Kidney tubule cell (primary cell): ENCODE measurements at places on chromosomes 13 and 19.
A peak's percentile ranks its signal among the peaks of the same experiment; 100 is the strongest.

GRCh38 chr19:29318581-29318980 lies 105.6 kb upstream of the UQCRFS1 start:
- DNase-seq: no peak

DNA sequence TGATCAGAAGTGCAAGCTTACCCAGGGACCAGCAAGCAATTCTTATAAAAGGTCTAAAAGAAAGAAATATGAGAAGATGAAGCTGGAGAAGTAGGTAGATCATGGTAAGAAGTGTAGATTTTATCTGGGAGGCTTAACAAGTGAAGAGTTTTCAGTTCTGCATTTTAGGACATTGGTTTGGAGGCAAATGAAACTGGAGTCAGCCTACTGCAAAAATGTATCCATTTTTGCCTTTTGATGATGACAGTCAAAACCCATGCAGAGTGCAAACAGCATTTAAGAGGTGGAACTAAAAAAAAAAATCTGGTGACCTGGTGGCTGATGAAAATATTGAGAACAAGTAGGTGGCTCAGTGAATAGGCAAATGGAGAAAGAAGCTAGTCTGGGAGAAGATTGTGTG lies 216.9 kb downstream of the DNAJC15 start:
- no peak for DNase-seq

GRCh38 chr19:5452594-5453565 lies 2.3 kb upstream of the ZNRF4 start:
- DNase-seq: no peak

DNA sequence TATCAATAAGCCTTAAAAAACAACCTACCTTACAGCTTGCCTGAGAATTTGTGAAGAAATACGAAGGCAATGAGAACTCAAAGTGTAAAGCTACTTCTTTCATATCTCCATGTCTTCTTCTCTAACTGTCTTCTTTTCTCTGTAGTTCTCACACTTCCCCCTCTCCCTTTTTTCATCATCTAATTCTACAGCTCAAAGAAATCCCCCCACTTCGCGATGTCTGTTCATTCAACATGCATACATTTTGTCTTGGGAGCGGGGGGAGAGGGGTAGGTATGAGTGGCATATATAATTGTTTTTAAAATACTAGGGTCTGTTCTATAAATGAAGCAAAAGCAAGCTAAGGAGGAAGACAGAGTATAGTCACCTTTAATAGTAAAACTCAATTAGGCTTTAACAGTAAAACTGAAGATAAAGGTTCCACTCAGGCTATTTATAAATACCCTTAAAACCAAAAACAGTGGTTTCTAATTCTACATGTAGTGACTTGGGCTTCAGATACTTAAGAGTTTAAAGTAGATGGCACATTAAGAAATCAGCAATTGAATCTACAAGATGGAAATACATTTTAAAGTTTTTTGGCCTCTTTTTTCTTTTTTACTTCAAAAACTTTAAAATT lies 106.9 kb downstream of the KLF12 start:
- no peak for DNase-seq

GRCh38 chr13:42275506-42275905 lies 3.6 kb downstream of the AKAP11 start:
- DNase-seq: peak; percentile 13

- peak; percentile 52 for DNase-seq
Measured at GRCh38 chr19:54462655-54463530, 685 bp downstream of the LENG9 start.

DNA sequence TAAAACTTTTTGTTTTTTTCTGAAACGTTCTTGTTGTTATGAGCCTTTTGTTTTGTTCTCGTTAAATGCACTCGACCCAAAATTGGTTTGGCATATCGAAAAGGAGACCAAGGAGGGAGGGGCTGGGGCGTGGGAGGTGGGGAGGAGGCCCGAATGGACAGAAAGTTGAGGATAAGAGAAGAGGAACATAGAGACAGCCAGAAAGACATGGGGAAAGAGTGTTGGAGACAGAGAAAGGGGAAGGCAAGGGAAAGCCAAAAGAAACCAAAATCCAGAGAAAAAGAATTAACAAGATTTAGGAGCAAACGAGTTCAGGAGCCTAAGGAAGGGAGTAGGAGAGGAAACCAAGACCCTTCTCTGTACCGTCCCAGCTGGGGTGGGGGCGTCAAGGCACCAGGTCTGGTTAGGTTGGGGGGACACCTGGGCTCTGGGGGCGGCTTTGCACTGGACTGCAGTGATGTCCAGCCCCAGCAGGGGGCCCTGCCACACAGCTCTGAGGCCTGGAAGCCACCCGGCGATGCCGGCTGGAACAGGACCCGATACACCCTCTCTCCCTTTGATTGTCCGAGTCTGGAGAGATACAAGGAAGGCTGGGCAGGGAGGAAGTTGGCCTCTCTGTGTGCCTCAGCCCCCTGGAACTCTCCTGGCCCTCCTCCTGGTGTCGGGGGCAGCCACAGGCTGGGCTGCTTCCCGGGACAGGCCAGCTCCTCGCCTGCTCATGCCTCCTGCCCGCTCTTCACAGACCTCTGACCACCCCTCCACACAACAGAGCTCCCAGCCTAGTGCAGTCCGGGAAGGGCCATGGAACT lies 11.6 kb upstream of the ASF1B start:
- peak; percentile 59 for DNase-seq

- DNase-seq: peak; percentile 57
Measured at GRCh38 chr13:87999788-88000187, 328.6 kb downstream of the SLITRK5 start.

GRCh38 chr19:35890113-35890650 lies 10.2 kb downstream of the NFKBID start:
- no peak for DNase-seq

- peak; percentile 66 for DNase-seq
Measured at GRCh38 chr19:43570174-43570791, 5.0 kb downstream of the XRCC1 start.

DNA sequence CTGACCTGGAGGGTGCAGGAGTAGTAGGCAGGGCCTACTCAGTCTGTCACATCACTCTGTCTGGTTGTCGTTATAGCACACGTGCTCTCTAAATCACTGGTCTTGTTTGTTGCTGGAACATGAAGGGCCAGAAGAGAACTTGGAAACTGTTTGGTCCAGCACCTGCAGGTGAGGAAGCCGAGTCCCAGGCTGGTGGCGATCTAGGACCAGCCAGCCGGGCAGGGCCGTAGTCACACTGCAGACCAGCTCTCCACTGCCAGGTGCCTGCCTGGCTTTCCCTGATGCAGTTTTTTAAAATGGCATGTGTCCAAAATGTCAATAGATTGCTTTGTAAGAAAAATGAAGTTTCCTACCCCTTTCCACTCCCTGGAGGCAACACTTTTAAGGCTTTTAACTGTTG lies 53.7 kb downstream of the GGACT start:
- DNase-seq: no peak

DNA sequence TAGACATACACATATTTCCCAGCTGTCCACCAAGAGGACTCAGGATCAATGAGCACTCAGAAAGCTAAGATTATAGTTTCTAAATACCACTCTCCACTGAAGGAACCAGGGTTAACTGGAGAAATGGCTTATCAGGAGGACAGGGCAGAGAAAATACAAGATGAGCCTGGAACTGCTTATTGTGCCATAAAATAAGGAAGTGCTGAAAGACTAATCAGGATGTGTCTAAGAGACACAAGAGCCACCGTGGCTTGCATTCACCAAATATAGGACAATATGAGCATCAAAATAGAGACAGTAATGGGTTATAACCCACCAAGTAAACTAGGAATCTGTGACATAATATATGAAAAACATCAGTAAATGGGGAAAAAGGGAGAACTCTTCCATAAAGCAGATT lies 32.8 kb downstream of the KLF12 start:
- no peak for DNase-seq

GRCh38 chr19:6828698-6829633 lies 56.5 kb downstream of the VAV1 start:
- peak; percentile 72 for DNase-seq

DNA sequence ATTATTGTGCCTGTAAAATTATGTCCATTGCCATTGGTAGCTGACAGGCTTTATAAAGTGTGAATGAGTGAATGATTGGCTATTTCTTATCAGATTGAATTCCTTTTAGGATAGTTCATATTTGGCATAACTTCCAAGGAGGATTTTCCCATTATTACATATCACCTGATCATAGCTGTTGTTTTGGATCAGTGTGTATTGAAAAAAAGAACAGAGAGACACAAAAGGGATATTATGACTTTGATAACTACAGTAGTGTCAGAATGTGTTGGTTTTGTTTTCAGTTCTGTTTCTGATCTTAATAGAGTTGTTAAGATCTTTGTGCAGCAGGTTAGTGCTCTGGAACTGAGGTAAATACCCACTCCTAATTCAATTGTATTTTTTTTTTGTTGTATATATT lies 103.8 kb downstream of the LRCH1 start:
- DNase-seq: no peak

DNA sequence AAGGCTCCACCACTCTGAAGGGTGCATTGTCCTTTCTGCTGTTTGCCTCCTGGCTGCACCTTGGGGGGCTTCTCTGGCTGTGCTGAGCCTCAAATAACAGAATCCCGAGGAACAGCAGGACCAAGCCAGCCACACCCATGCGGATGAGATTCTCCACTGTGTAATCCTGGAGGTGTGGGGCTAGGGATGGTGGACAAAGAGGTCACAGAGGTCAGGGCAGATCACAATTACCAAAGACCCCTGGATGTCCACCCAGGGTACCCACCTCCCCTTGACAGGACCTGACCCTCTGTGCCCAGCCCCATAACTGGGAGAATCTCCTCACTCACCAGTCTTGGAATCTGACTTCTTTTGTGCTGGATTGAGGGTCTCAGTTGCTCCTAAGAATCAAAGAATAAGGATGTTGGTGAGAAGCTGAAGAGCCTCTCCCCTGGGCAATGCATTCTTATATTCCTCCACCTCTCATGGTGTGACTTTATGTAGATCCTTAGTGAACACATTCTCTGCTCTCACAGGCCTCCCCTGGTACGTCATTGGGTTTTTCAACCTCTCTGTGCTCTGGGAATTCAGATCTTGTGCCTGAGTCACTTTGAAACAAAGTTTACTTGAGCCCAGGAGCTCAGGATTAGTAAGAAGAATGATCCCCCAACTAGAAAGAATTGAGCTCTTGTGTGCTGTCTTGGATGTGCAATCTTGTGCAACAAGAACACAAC lies 5.2 kb downstream of the LILRA4 start:
- no peak for DNase-seq

DNA sequence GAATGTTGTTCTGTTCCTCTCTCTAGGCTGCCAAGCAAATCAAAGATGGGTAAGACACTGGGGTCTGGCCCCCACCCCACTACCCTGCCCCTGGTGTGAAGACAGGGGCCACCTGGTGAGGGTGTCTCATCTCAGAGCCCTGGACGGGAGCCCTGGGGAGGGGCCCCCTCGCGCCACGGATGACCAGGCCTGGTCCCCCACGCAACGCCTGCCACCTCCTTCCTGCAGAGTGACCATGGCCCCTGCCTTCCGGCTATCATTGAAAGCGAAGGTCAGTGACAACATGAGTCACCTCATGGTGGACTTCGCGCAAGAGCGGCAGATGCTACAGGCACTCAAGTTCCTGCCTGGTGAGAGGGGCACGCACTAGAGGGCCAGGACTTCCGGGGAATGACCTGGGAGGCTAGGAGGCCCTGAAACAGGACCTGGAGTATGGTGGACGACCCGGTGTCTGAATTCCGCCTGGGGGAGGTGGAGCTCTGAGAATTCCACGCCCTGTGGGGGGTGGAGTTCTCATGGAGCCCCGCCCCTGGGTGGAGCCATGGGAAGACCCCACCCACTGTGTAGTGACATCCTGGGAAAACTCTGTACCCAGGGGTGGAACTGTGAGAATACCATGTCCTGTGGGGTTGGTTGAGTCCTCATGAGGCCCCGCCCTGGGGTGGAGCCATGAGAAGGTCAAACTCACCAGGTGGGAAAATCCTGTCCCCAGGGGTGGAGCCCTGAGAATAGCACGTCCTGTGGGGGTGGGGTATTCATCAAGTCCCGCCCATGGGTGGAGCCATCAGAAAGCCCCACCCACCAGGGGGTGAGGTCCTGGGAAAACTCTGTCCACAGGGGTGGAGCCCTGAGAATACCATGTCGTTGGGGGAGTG lies 6.1 kb downstream of the FSD1 start:
- DNase-seq: no peak

DNA sequence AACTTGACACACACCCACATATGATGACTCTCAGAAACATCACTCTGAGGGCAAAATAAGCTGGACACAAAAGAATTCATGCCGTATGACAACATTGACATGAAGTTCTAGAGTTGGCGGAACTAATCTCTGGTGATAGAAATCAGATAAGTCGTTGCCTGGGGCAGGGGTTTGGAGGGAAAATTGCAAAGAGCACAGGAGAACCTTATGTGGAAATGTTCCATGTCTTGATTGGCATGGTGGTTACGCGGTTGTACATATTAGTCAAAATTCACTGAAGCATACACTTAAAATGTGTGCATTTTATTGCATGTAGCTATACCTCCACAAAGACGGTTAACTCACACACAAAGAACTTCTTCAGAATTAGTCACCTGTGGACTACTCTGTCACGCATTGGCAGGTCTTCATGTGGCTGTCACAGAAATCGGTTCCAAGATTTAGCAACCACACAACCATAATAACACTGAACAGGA lies 137.8 kb upstream of the GJB6 start:
- peak; percentile 78 for DNase-seq

GRCh38 chr13:25874907-25875306 lies 176.9 kb downstream of the SHISA2 start:
- no peak for DNase-seq

DNA sequence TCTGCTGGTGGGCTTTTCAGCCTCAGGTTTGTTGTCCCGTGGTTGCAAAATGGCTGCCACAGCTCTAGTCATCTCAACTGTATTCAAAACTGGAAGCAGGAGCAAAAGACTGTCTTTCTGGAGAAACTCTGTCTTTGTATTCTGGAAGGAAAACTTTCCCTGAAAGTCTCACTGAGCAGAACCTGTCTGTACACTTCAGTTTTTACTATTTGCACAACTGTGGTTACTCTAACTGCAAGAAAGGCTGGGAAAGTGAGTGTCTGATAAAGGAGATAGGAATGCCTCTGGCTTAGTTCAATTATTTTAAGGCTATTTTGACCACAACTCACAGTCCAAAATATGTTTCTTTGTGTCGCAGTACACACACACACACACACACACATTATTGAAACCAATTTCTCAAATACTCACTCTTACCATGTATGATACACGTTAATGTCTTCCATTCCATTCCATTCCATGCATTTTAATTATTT lies 49.7 kb upstream of the EHD2 start:
- peak; percentile 72 for DNase-seq

DNA sequence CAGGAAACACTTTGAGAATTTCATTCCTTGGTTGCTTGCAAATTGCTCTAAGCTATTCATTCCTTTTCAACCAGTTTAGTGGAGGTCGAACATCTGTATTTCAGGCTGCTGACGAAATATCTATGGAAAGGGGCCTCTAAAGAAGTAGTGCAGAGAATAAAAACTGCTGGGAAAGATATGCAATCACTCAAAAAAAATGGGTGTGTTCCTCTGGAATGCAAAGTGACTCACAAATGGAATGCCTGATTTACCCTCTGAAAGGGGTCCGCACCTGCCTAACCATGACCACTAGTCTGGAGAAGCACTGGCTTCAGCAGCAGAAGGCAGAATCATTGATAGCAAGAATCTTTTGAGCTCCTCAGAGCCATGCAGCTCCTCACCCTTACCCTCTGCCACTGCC lies 129.4 kb downstream of the PCDH9 start:
- DNase-seq: peak; percentile 47

- DNase-seq: peak; percentile 55
Measured at GRCh38 chr13:20901668-20902437, 693 bp downstream of the XPO4 start.

GRCh38 chr19:898663-899062 lies 5.4 kb downstream of the RNU6-9 start:
- DNase-seq: no peak
